T-helper 17 cell (primary cell): ENCODE measurements at places on chromosomes 2 and 18.

DNA sequence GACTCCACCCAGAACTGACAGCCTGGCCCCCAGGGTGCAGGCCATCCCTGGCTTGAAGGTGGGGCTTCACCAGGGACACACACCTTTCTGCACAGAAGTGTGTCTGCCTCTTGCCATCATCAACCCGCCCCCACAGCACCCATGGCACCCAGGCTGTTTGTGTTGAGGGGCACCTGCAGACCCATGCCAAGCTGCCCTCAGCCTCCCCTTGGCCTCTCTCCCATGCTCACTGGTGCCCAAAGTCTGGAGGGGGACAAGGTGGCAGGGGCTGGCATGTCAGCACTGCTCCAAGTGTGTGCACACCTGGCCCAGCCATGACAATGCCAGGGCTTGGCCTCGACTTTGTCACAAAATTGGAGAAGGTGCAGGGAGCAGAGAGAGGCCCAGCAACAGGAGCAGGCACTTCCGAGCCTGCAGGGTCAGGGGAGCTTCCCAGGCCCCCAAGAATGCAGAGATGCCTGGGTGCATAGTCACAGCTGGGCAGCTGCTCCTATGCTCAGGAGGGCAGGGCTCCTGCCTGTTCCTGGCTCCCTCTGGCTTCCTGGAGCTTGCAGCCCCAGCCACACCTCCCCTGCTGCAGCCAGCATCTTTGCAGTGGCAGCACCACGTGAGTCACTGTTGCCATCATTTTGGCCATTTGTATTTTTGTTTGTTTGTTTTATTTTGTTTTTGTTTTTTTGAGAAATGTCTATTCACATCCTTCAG, 280.6 kb upstream of the UBE2E3 start:
- DNase-seq = no peak

DNA sequence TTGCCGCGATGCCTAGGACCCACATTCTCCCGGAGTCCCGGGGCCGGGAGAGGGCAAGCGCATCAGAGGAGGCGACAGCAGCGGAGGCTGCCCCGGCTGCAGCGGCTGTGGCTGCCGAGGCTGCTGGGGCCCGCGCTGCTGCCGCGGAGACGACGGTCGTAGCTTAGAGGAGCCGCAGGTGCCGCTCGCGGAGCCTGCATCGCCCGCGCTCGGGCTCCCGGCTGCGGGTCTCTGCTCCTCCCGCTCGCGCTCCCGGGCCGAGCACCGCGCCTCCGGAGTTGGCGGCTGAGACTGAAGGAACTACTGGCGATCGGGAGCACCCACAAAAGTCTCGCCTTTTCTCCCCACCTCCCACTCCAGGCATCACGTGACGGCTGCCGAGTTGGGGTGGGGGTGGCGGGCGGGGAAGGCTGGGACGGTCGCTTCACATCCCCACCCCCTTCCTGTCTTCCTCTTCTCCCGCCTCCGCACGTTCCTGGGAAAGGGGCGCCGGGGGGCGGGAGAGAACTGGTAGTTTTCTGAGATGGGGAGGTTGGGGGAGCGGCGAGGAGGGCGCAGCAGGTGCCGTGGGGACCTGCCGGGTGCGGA, at the start of gene LYPD1:
Gene LYPD1 (minus strand): TSS at position 298 of the 588 bp plus-strand sequence. CDS start 273 bp downstream, at position 25.
- DNase-seq = no peak

DNA sequence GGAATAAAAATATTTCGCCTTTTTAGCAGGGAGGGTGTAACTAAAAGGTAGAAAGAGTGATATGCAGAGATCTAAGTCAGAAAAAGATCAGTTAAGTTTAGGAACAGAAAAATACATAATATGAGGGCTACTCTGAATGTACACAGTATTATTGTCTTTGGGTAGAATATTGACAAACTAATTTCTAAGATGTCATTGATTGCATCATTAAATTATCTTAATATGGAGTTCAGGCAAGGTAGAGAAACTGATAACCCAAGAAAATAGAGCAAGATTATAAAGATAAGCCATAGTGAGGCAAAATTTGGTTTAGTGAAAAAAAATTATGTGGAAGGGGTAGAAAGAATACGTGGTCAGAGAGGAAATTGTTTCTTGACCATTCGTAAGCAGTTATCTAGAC, 629.0 kb upstream of the NXPH2 start:
- no peak for DNase-seq

GRCh38 chr2:74304332-74305148, 38.7 kb downstream of the SLC4A5 start:
- DNase-seq = no peak

DNA sequence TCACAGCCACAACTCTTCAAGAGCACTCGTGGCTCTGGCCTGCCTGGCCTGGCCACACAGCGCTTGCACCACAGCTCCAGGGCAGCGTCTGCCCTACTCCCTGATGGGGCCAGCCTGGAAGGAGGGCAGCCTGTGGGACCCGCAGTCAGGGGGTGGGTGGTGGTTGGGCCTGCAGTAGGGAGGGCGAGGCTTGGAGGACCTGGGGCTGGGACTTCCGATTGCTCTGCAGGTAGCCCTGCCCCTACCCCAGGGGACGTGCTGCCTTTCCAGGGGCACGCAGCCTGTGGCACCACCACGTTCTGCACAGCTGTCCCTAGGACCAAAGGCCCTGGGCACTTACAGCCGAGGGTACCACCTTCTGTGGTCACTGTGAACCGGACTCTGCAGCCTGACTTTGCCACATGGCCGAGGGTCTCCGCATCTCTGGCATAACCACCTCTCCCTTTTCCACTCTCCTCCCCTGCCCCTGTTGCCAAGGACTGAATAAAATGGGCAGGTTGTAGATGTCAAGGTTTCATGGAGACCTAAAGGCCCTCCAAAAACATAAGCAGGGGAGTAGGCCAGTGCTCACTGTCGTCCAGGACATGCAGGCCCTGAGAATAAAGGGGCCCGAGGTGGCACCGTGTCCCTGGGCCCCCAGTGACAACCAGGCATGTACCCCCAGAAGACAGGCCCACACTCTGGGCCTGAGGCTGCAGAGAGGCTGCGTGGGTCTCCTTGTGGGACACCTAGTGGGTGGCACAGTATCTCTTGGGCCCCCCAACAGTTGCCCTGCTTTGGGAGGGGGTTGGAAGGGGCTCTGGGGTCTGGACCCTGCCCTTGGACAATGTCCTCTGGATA, 87.3 kb downstream of the INHBB start:
- no peak for DNase-seq

GRCh38 chr2:10449838-10450691, 1.9 kb upstream of the ODC1 start:
- no peak for DNase-seq

GRCh38 chr2:170771421-170771937, 1.3 kb downstream of the ERICH2 start:
- DNase-seq = no peak

DNA sequence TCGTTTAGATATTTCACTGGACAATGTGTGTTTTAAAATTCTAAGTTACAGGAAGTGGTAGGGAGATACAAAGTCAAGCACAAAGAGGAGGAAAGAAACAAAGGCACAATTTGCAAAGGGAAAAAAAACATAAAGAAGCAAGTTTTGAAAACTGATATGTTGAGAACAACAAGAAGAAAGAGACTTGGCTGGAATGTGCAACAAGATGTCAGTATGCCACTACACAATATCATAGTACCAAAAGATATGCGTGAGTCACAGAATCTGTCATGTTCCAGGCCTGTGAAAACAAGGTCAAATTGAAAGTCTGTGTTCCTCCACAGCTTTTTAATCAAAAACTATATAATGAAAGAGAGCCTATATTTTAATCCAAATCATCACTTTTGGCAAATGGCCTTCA, 12.0 kb downstream of the EXOC6B start:
- no peak for DNase-seq

DNA sequence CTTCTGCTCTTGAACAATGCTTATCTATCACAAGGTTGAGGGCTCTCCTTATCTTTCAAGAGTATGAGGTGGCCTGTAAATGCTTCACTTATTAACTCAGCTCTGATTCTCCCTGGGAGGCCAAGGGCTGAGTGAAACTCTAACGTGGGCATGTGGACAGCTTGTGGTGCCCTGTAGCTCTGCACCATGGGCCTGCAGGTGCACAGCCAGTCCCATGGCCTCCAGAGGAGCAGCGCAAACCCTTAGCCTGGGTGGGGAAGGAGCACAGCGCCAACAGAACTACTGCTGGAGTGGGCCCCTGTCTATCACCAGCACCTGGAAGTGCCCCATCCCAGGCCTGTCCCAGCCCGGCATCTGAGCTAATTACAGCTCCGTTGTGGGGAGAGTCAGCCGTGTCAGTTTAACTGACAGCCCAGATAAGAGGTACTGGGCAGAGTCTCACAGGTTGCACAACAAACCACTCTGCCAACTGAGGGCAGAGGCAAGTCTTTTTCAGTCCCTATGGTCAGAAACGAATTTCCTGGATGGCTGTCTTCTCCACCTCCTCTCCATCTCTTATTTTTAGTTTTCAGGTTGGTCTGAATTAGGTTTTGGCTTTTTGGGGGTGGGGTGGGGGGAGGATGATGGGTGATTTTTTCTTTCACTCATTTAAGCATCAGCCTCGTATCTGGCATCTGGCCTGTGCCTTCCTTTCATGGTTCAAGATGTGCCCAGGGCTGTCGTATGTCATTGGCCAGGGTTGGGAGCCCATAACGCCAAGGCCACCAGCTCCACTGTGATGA, 219.5 kb downstream of the BCL2 start:
- DNase-seq = no peak
